Stimulated activated naive CD4-positive, alpha-beta T cell treated with Interleukin-2 at 50 U/mL for 16 hours (primary cell): ENCODE measurements at places on chromosomes 12 and 14.

DNA sequence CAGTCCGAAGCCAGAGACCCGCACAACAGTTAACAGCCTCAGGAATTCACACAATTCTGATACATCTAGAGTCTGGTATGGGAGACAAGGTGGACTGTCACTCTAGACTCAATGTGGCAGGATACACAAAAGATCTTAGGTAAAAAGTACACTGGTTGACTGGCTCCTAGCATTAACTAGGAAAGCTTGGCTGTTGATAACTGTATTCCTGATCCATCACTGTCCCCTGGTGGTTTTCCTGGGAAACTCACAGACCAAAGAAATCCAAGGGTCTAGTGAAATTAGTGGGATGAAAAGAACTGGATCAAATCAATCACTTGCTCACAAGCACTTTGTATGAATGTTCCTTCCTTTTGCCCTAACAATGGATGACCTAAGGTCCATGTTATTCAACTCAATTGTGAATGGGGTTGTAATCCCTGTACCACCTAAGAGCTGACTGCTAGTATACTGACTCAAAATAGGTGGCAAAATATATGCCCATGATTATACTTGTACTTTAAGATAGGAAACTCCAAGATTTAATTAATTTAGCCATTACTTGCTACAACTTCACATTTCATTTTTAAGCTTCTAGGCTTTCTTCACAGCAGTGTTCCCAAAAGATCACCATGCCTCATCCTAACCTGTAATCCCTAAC is 14.0 kb downstream of the NPC2 start:
- DNase-seq = no peak

DNA sequence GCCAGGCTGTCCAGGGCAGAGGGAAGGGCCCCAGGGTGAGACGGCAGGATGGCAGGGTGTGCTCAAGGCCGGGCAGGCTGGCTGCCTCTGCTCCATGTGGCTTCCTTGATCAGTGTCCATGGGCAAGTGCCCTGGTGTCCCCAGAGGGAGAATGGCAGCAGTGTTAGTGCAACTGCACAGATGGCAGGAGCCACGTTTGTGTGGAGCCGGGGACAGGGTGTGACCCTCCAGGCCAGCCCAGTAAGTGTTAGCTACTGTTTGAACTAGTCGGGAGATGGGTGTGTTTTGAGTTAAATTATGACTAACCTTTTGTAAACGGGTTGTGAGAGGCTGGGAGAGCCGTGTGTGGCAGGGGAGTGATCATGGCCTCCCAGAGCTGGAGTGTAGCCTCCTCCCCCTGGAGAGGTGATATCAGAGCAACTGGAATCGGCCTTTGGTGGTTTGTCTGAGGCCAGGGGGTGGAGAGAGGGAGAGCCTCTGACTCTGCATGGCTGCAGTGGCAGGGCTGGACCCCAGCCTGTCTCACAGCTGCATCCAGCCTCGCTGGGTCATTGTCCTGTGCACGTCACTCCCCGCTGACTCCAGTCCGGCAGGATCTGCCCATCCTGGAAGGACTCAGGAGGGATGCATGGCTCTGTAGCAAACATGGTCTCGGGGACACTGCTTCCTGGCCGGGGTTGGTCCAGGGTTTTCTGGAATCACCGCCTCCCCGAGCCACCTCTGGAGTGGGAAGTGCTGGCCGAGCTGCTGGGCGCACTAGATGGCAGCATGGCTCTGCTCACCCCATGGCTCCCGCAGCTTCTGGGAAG is 27.8 kb downstream of the AACS start:
- no peak for DNase-seq

GRCh38 chr12:53324113-53324778 is 2.8 kb upstream of the AAAS start:
- DNase-seq = peak; percentile 51

DNA sequence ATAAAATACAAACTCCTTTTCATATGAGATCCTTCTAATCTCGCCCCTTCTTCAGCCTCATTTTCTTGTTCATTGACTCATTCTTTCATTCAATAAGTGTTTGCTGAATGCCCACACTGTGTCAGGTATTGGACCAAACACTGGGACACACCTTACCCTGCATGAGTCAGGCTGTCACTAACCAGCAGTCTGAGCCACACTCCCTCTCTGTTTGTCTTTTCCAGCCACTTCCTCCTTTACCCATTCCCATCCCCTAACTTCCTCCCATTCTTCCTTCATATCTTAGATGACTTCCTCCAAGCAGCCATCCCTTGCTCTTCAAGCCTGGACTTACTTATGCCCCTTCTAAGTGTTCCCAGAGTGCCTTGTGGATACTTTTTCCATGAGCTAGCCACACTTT is 27.0 kb upstream of the HIF1A start:
- no peak for DNase-seq

DNA sequence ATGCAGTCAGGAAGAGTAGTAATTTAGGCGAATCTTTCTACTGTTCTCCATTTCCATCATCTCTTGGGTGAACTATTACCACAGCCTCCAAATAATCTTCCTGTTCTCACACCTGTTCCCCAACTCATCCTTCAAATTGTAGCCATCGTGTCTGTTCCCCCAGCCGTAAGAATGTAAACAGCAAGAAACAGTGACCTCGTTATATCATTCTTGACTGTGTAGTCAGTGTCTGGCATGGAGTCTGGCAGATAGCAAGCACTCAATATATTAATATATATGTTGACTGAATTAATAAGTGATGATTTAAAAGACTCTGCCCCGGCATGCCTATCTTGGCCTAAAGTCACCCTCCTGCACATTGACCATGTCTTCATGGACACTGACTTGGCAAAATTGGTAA is 20.3 kb downstream of the PDE6H start:
- no peak for DNase-seq

DNA sequence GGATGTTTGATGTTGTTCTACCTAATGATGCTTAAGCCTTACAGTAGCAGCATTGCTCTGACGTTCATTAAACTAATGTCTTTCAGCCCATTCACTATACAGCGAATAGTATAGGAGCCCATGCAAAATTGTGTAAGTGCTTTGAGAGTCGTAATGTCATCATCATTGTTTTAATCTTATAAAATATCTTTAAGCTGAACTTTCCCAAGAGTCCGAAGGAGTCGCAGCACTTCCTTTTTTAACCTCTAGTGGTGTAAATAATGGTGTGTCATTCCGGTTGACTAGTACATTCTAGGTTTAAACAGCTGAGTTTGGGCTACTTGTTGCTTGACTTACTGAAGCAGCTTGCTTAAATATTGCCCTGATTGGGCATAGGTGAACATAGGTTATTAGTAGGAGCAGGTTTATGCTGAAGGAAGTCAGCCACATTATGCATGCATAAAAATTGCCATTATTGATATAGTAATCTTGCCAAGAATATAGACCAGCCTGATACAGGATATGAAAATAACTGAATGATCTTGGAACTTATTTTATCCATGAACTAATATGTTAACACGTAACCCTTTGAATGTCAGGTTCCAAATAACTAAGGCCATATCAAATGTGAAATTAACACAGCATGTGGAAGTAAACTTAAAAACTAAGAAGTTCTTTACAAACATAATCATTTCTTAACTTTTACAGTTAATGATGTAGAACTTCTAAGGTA is 2.6 kb downstream of the WNK1 start:
- DNase-seq = no peak

DNA sequence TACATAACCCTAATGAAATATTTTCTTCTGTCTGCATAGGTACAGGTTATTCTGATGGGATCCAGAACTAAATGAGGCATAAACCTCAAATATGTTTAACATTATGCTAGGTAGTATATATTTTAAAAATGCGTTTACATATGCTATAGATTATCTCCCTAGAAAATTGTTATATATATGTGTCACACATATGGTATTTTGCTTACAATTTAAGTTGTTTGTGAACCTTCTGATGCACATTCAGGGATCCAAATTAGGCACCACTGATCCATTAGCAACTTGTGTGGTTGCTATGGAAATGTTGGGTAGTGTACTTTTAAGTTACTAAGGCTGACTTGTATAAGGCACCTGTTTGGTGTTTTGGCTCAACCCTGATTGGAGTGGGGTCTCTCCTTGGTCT is 456.7 kb downstream of the AEBP2 start:
- DNase-seq = no peak

- DNase-seq = no peak
Measured at GRCh38 chr14:72010474-72010873, 78.2 kb downstream of the RGS6 start.

DNA sequence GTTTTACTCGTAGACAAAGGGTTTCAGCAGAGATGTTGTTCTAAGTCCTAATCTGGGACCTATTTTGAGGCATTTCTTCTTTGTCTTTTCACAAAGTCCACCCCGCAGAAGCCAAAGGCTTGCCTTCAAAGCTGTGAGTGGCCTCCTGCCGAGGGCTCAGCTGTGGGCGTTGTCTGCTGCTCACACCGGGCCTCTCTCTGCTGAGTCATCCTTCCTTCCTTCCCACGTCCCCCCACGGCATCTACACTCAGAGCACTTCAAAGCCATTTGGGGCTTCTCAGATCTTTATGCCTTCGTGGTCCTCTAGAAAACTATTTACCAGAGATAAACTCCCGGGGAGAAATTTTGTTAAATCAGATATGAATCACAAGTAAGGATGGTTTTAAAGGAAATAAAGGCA is 115.9 kb upstream of the TMPO start:
- peak; percentile 71 for DNase-seq

DNA sequence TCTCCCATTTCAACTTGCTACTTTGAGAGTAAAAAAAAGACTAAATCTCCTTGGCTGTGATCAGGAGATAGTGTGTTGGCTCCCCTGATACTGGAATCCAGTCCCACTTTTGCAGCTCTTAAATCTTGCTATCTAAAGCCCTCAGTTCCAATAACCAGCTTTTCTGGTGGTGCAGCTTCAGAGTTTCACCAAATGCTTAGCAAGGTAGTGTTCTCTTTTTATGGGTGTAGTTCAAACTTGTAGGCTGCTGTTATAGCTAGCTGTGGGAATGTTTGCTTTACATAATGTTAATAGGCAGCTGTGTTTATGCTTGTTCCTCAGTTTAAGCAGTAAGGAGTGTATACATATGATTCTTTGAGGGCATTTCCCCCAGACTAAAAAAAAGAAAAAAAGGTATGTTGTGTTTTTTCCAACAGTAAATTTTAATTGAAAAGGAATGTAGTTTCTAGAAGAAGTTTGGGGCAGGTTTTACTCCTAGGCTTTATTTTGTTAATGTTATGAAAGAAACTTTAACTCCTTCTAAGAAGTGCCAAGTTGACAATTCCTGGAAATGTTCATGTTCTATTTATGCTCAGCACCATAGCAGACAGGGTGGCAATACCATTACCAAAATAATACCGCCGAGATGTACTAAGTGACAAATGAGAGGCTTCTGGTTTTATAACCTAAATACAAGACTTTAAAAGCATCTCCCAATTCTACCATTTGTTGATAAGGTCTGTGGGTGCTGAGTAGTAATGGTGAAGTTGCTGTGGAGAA is 12.1 kb downstream of the CRADD start:
- DNase-seq = no peak

DNA sequence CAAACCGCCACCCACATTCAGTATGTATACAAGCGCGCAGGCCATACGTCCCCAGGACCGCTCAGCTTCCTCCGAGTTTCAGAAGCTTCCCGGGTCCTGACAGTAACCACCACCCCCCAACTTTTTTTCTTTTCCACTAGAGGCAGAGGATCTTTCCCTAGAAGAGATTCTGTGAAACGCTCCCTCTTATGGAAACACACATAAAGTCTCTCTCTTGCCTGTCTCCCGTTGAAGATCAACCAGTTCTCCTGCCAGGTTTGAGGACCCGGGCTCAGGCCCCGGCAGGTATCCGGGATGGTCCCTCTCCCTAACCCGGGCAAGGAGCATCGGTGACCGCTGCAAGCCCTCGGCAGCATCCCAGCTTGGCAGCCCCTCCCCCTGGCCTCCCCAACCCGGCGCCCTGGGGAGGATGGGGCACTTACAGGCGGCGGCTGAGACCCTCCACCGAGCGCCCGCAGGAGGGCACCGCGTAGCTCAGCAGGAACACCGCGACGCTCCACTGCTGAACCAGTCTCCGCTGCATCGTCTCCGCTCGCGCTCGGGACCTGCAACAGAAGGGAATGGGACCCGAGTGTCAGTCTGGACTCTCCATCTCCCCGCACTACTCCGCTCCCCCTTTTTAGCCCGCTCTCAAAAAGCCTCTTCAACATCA is 3.4 kb downstream of the PTHLH start:
- no peak for DNase-seq

GRCh38 chr14:20631880-20632389 is 9.6 kb downstream of the OR6S1 start:
- DNase-seq = no peak

DNA sequence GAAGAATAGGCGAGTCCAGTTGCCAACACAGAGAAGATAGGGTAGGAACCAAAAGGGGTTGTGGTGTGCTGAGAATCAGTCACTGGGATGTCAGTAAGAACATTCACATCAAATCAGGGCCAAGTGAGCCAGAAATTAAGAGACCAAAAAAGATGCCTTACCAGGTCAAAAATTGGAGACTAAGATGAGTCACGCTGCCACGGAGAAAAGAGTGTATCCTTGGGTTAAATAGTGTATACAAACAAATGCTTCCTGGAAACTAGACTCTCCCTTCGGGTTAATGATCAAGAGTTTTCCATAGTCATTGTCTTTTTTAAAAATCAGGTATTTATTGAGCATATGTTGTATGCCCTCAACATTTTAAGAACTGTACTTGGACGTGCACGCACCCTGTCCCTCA is 45.2 kb upstream of the BAZ1A start:
- DNase-seq = no peak

GRCh38 chr12:21239866-21240265 is 94.9 kb downstream of the SLCO1A2 start:
- DNase-seq = no peak

DNA sequence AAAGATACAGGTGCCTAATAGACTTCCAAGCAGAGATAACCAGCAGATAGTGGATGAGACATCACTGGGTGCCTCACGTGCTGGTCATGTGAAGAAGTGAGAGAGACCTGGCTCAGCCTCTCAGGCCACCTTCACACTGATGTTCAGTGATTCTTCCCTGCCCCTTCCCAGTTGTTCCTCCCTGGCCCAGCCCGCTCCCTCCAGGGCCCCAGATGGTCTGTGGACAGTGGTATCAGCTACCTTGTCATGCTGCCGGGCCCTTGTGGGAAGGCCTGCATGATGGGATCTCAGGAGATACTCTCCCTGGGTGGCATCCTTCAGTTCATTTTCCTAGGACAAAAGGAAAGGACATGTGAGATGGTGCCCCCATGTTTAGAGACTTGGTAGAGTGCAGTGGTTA is 179.9 kb downstream of the PIWIL1 start:
- no peak for DNase-seq

GRCh38 chr14:35405304-35405996 is 901 bp upstream of the NFKBIA start:
- DNase-seq = no peak
